ENCODE measurements at places on chromosomes 2 and 18.

DNA sequence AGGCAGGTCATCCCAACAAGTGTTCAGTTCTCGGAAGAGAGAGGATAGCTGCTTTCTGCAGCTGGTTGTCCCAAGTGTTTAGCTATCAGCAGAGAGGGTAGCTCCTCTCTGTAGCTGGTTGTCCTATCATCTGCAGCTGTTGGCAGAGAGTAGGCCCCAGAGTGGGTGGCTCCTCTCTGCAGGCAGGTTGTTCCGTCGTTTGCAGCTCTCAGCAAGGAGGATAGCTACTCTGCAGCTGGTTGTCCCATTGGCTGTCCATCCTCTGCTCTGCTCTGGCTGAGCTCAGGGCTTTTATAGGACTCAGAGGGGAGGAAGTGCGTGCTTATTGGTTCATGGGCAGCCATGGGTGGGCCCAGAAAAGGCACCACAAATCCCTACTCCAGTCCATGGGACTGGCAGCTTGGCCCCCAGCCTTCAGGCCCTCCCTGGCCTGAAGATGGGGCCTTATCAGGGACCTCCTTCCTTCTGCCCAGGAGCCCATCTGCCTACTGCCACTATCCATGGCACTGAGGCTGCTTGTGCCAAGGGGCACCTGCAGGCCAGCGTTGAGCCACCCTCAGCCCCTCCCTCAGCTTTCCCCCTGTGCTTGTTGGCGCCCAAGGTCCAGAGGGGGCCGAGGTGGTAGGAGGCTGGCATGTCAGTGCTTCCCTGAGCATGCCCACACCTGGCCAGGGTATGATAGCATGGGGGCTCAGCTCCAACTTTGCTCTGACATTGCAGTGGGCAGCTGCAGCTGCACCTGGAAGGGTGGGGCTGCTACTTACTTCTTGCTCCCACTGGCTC lies 38.3 kb downstream of the TDRD15 start:
- DNase-seq, result no peak

GRCh38 chr2:152445791-152446201 lies 110.8 kb downstream of the FMNL2 start:
- peak; percentile 82 for DNase-seq

DNA sequence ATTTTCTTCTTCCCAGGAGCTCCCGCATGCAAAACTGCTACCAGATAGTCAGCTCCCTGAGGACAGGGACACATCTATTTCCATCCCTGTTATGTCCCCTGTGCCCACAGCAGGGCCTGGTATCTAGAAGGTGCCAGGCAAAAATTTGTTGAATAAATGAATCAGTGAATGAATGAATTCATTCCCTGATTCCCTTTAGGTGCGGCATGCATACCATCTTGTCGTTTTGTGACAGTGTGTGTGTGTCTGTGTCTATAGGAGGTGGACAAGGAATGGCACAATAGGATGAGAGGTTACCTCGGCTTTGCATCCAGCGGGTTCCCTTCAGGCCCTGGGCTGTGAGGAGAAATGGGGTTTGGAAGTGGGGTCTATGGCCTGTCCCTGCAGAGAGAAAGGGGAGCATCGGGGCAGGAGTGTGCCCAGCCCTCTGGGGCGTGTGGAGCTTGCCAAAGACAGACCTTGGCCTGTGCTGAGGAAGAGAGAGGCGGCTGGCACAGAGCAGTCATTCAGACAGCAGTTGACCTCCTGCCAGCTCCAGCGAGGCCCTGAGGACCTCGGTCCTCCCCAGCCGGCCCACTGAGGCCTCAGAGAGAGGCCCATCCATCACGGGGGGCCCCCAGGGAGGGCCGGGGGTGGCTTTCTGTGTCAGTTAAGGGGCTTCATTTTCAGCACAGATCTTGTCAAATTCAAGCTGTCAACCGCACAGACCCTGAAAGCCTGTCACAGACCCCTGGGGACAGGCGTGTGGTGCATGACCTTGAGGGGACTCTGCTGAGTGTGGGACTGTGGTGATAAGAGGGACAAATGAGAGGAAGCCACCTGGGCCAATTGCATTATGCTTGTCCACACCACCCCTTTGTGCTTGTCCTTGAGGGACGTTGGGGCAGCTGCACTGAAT lies 125.9 kb upstream of the CXCR4 start:
- DNase-seq, result no peak

DNA sequence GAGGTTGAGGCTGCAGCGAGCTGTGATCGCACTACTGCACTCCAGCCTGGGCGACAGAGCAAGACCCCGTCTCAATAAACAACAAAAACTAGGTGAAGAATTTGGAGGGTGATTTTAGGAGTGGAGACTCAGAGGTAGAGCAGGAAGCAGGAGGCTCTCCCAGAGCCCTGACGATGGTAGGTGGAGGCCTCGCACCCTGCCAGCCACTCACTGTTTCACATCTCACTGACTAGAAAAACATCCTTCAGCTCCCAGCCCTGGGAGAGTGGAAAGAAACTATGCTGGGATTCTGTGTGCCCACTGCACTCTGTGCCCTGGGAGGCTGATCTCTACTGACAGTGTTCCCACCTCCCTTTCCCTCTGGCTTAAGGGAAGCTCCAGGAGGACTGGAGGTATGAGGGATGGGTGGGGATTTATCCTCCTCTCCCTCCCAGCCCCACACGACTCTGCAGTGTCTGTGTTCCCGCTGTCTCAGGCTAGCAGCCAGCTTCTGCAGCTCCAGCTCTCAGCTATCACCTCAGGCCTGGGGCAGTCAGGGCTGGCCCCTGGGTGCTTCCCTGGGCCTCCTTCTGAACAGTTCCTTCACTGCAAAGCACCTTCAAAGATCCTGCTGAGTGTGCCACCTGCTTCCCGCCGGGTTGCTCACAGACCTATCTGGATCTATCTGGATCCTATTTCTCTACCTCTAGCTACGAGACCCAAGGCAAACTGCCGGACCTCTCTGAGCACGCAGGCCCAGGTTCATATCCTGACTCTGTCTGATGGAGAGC lies 9.6 kb downstream of the CIB4 start:
- DNase-seq, result no peak

GRCh38 chr2:6723865-6724604 lies 141.7 kb downstream of the CMPK2 start:
- DNase-seq, result no peak

DNA sequence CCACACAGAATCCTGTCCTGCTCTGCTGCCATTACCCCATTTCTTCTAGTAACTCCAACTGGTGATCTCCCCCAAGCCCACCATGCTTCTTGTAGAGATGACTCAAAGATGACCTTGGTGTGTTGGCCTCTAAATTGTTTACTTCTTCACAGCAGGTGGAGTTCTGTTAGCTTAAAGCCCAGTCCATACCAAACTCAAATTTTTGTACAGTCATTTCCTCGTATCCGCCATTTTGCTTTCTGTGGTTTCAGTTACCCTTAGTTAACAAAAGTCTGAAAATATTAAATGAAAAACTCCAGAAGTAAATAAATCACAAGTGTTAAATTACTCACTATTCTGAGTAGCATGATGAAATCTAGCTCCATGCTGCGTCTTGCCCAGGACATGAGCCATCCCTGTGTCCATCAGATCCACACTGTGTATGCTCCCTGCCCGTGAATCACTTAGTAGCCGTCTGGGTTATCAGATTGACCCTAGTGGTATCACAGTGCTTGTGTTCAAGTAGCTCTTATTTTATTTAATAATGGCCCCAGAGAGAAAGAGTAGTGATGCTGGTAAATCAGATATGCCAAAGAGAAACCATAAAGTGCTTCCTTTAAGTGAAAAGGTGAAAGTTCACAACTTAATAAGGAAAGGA lies 133.3 kb upstream of the NOL4 start:
- DNase-seq, result no peak

GRCh38 chr2:171762879-171763573 lies 75.8 kb downstream of the DYNC1I2 start:
- no peak for DNase-seq

DNA sequence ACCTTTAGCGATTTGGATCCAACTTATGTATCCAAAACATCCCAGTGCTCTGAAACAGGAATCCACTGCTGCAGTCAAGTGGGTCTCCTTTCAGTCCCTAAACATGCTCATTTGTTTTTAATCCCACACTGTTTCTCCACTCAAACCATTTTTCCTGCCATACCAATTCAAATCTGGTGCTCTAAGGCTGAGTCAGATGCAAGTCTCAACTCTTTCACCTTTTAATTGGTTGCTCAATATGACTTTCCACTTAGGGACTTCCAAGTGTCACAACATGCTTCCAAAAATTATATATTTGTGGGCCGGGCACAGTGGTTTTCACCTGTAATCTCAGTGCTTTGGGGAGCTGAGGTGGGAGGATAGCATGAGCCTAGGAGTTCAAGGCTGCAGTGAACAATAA lies 113.4 kb upstream of the TANK start:
- no peak for DNase-seq

DNA sequence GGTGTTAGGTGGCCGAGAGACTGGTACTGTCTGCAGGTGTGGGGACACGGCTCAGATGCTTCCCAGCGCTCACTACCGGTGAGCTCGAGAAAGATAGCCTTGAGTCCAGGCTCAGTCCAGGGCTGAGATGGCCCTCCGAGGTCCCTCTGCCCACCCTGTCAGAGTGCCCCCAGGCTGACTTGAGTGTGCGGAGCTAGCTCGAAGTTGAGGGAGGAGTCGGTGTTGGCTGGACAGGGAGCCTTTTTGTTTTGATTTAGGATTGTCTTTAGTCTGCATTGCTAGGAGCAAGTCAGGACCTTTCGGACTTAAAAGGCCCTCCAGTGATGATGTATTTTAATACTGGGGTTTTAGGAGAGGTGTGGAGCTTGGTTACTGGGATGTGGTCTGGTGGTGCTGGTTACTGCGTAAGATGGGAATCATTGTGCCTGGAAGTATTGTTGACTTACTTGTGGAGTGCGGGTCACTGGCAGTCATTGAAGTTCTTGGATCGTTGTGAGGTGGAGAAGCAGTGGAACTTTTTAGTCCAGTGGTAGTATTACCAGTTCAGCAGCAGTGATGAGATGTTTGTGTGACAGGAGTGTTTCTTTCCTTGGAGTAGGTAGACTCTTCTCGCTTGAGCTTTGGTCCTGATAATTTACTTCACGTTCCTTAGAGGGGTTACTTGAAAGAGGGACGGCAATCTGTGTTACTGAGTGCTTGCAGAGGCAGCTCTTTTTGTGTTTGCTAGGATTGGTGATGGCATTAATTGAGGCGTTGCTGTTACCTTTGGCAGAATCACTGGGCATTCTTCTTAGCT lies 633 bp downstream of the KIAA1328 start:
- DNase-seq, result no peak

DNA sequence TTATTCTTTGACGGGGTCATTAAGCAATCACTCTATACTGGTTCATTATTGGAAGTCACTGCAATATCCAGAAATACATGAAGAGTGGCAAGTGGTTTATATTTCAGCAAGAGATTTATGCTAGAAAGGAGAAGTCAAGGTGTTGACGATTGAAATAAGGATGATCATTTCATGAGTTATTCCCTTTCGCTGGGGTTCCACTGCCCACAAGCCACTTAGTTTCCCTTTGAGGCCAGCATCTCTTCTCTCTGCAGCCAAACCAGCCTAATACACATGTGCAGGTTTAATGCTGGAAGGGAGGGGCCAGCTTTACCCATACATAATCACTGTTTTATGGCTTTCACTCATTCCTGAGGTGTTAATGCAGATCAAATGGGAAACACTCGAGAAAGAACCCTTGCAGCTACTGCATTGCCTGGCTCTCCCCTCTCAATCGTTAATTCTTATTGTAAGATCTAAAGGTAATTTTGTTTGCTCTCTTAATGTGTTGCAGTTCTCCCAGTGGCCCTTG lies 108.4 kb downstream of the MEIS1 start:
- DNase-seq, result no peak

- DNase-seq, result no peak
Observed at GRCh38 chr2:6921321-6921922, 4.2 kb downstream of the RNF144A start.

DNA sequence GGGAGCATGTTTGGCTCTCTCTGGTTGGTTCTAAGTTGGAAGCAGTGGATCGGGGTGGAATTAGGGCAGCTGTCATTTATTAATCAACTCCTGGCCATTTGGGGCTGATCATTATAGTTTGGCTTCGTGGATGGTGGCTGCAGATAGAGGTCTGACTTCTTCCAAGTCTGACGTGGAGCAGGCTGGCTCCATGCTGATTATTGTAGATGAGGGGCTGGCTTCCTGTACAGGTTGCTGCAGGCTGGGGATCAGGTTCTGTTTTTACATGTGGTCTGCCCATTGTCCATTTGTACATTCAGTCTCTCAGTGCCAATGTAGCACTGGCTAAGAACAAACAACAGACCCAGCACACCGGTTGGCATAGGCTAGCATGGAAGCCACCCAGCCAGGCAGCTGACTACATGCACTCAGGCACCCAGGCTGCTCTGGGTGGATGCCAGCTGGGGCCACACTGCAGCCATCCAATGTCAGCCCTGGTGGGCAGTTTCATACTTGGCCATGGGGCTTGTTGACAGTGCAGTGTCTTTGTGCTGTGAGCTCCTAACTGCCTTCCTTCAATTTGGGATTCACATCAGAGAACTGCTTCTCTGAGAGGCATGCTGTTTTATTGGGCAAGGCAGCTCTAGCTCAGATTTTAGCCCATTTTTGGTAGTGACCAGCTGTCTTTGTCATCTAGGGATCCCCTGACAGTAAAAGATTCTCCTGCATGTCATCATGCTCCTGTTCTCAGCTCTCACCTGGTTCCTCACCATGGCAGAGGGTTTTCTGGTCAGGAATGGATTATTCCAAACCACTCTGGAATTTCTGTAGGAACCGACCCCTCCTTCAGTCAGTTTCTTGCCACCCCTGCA lies 25.4 kb downstream of the NPAS2 start:
- DNase-seq, result no peak

DNA sequence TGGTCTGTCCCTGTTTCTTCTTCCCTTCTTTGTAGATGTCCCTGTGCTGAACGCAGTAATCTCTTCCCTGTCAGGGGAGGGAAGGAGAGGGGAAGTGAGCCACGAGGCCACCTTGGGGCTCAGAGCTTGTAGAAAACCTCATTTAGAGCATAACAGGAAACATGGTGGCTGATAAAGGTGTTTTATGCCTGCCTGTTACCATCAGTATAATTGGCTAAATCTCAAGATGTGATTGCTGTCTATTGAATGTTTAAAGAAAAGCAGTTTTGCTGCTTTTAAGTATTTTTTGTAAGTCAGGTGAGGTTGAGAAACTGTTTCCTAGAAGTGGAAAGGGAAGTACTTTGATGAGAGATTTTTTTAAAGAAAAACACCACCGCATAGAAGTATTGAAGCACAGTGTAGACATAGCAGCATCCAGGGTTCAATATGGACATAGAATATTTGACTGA lies 59.7 kb upstream of the PDK1 start:
- no peak for DNase-seq

DNA sequence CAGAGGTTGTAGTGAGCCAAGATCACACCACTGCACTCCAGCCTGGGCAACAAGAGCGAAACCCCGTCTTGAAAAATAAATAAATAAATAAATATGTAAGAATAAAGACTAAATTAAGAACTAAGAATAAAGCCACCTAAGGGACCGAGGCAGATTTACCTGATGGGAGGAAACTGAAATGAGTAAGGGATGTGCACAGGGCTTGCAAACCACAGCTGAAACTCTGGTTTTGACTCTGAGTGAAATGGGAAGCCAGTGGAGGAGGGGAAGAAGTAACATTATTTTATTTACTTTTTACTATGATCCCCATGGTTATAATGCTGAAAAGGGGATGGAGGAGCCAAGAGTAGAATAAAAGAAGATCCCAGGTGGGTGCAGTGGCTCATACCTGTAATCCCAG lies 107.3 kb downstream of the CABYR start:
- no peak for DNase-seq

- DNase-seq, result no peak
Observed at GRCh38 chr2:237283131-237283928, 130.6 kb downstream of the COL6A3 start.

All from GM04503 (cell line).